Fibroblast of lung (primary cell): ENCODE measurements at places on chromosomes 5 and 9. TPM values are rescaled to one million over a fixed set of nuclear protein-coding genes. Genes with fewer than 3 reads are reported as not detected.

DNA sequence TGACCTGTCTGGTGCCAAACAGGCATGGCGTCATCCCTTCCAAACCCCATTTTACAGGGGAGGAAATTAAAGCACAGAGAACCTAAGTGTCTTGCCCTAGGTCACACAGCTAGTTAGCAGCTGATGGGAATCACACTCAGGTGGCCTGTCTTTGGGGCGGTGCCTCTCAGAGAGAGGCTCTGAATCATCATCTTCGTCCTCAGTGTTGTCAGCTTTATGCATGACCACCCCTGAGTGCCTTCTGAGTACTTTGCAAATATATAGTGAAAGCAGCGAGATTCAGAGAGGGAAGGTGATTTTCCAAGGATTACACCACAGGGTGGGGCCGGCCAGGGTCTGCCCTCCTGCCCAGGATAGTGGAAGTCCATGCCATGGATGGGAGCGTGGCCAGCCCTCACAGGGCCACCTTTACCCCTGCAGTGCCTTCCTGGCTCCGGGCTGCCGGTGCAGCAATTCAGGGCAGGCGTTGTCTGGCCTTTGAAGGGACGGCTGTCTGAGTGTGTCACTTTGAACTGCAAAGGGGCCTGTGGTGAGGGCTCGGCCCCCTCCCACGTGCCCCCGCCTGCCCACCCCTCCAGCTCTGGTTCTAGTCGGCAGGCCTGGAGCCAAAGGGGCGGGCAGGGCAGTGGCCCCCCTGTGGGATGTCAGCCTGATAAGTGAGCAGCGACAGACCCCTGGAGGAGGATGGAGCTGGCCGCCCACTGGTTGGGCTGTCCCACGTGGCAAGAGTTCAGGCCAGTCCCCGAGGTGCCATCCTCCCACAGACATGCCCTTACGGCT, 16.9 kb downstream of the LMX1B start:
- DNase-seq = no peak

GRCh38 chr5:73564675-73565074, 764 bp downstream of the ANKRA2 start:
- DNase-seq = peak; percentile 19

GRCh38 chr5:9657819-9658218, 27.7 kb upstream of the TAS2R1 start:
- DNase-seq = no peak

GRCh38 chr9:35488021-35488420, 1.9 kb upstream of the RUSC2 start:
- no peak for DNase-seq

F2RL2 gene
- 13.1 and 82.6 TPM in 2 replicates for total RNA-seq

DNA sequence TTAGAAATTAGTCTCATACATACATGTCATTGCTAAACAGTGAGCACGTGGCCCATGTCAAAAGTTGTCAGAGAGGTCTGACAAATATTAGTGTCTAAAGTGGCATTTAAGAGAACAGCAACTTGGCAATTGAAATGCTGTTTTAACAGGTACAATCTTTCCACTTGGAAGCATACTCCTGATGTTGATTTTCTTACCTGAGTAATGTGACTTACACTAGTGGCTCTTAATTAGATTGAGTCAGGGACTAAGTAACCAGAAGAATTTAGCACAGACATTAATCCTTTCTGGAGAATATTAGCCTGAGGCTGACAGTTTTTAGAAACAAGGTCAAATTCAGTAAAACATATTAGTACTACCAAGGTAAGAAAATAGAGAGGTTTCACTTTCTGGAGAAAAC, 357.0 kb upstream of the ZNF608 start:
- no peak for DNase-seq

DNA sequence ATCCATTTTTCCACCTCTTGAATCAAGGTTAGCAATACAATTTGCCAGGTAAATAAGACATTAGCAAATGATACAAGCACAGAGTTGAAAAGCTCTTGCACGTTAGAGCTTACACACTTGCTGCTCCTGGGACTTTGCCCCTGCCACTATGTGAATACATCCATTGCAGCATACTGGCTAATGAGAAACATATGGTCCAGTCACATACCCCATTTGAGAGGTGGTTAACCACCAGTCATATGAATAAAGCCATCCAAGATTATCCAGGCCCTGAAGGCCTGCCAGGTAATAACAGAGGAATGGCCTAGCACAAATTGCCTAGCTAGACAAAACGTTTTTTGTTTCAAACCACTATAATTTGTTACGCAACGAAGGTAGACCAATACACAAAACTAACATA, 45.8 kb upstream of the FTMT start:
- peak; percentile 2 for DNase-seq

GRCh38 chr5:153752890-153753289, 262.4 kb downstream of the GRIA1 start:
- DNase-seq = no peak

- no peak for DNase-seq
These were observed 69.7 kb upstream of the ABL1 start for GRCh38 chr9:130765137-130766020.

DNA sequence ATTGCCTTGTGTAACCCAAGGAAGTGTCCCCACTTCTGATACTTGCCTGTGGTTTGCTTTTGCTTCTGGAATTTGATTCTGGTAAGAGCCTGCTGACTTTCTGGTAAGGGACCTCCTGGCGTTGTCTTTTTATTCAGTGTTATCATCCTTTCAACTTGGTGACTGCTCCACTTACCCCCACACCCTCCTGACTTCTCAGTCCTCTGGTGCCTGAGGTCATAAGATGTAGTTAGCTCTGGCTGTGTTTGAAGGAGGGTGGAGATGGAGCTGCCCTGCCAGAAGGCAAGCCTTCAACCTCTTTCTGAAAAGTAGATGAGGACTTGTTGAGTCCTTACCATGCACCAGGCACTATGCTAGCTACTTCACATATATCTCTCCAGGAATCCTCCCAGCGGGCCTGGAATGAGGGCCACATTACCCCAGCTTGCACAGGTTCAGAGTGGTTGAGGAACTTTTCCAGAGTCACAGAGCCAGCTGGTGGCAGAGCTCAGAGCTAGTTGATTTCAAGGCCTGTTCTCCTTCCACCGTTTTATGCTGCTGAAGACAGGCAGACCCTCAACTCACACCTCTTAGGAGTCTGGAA, 45.2 kb upstream of the PITX1 start:
- DNase-seq = no peak

CTXN3 gene
- not detected in 2 replicates for total RNA-seq

RPL7A gene
- total RNA-seq = 1,820 and 2,853 TPM in 2 replicates

DNA sequence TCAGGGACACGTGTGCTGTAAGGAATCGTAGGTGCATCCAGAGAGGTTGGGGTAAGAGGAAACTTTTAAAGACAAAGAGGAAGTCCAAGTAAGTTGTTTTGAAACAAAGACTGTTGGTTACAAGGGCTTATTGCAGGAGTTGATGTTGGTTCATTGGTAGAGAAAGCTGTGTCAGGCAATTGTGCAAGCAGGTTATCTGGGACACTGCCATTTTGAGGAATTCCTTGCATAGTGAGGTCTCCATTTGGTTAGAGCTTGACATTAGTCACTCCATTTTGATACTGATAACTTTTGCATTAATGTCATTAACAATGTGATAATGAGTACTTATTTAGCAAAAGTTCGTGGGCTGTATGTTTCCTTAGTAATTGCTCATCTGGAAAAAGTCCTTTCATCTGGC, 24.9 kb downstream of the CNOT6 start:
- peak; percentile 38 for DNase-seq

DNA sequence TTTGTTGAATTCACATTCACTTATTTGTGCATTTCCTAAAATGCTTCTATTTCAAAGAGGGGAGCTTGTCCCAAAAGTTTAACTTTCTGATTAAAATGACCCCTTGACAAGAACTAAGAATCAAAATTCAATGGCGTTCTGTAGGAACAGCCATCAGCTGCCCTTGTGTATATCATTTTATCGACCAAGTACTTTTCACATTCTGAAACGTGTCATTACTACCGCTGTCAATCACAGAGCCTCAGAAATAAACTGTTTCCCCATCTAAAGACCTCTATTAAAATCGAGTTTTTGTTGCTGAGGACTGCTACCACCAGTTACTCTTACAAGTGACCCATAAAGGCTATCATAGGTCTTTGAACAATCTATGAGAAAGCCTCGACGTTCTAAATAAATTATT, 1.6 kb upstream of the FOXD1 start:
- no peak for DNase-seq

DNA sequence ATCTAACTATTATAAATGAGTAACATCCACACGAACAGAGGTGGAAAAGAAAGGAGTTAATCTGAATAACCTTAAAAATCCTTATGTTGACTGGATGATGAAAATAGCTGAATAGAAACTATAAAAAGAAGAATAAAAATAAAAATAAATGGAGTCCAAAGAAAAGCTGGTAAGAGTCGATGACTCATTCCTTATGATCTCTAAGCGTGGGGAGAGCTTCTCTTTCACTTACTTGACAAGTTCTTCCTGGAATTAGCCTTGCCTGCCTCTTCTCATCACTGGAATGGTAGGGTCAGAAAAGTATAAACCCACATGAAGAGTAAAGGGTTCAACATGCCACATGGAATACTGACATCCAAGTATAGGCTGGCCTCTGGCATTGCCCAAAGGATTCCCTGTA, 477.0 kb upstream of the RGMB start:
- peak; percentile 65 for DNase-seq

- peak; percentile 77 for DNase-seq
These were observed 42.1 kb downstream of the CXXC5 start for GRCh38 chr5:139690064-139690802.
